Amygdala (tissue), 56 donors: ENCODE measurements at places on chromosomes 1 and 21.
A peak's percentile ranks its signal among the peaks of the same experiment; 100 is the strongest.

- no peak for DNase-seq
These were observed 65.2 kb upstream of the TRABD2B start for GRCh38 chr1:48062353-48062752.

GRCh38 chr1:113792471-113792870 is 19.8 kb downstream of the RSBN1 start:
- DNase-seq, result no peak

GRCh38 chr1:9905010-9905409 is 5.1 kb downstream of the CTNNBIP1 start:
- DNase-seq, result no peak

DNA sequence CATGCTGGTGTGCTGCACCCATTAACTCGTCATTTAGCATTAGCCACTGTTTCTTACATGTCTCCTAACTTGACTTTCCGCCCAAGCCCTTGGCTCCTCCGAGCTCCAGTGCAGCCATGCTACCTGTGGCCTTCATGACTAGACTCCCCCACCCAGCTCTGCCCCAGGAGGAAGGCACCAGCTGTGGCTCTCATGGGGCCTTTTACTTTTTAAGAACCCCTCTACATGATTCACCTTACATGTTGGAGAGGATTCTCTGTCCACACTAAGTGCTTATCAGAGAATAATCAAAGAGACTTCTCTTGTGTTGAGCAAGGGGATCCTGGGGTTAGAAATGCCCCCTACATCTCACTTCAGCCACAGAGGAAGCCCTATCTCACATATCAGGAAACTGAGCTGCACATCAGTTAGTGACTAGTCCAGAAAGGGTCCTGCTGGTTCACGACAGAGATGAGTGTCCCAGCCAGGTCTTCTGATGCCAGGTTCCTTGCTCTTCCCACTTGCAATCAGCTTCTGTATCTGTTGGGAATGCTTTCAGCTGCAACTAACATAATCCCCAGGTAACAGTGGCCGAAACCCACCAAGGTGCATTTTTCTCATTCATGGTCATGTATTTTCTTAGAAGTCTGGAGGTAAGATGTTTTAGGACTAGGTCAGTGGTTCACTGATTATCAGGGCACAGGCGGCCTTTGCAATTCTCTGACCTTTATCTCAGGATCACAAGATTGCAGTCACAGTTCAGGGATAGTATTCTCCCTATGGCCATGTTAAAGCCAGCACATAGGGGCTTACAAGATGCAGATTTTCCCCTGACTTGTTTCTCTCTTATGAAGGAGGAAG is 45.9 kb downstream of the KLHDC7A start:
- DNase-seq, result no peak

- DNase-seq, result no peak
These were observed 44.8 kb downstream of the CLEC20A start for GRCh38 chr1:178452013-178452412.

GRCh38 chr1:226584164-226584563 is 35.6 kb downstream of the STUM start:
- no peak for DNase-seq

DNA sequence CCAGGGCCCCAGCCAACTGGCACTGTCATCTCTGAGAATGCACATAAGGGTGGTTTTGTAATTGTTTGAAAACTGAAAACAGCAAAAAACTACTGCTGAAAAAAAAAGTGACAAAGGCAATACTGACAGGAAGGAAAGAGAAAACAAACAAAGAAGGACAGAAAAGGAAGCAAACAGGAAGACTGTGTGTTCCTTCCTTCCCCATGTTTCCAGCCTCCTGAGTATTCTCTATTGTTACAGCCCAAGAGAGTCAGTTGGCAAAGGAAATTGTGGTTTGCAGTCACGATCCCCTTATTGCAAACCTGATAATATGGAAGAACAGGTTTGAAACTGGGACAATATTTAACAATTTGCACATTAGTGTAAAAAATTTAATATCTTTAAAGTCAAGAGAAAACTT is 1177.6 kb downstream of the PLA2G4A start:
- no peak for DNase-seq

- DNase-seq, result no peak
These were observed 35.3 kb downstream of the ACOT11 start for GRCh38 chr1:54583307-54583686.

DNA sequence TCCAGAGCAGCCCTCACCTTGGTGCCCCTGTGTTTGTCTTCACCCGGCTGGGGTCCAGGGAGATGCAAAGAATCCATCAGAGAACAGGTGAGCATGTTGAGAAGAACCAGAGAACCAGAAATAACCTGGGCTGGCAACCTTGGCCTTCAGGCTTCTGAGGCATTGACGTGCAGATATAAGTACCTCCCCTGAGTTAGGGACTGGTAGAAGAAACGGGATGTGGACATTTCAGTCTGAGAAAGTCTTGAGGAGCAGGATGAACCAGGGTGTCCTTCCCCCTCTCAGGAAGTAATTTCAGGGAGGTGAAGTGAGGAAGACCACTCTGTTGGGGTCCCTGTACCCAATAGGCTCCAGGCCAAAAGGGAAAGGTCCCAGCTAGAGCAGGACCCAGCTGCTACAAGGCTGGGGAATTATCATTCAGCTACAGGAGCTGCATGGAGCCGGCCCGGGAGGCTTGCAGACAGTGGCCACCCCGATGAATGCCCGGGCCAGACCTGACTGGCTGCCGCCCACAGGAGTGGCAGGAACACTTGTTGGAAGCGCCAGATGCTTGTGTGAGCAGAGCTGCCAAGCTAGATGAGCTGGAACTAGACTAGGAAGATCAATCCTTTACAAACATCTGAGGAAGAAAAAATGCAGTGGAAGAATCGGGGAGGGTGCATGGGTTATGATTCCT is 1.7 kb upstream of the AURKAIP1 start:
- DNase-seq, result no peak

- no peak for DNase-seq
These were observed 720 bp downstream of the LIN9 start for GRCh38 chr1:226308166-226308722.

DNA sequence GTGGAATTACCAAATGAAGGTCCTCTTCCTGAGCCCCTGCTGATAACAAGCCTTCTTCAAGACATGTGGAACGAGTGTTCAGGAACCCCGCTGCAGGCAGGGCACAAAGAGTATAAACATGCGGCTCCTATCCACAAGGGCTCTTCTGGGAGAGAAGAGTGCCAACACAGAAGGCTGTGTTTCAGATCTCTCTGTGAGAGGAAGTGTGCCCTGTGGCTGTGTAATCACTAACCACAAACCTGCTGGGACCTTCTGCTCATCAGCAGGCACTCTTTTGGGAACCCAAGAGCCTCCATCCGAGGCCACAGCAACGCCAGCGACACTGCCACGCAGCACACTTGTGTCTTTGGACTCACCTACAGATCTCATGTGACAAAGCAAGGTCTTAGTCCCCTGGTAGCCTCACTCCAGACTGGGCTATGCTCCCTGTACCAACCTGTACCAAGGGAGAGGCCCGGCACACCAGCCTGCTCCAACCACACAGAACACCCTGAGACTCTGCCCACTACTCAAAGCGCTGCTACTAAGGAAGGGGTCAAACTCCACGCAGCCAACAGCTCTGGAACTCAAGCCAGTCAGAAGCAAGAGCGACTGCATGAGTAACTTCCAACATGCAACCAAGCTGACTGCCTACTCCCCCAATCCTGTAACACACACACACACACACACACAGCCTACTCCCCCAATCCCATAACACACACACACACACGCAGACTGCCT is 7.8 kb downstream of the PTTG1IP start:
- no peak for DNase-seq

DNA sequence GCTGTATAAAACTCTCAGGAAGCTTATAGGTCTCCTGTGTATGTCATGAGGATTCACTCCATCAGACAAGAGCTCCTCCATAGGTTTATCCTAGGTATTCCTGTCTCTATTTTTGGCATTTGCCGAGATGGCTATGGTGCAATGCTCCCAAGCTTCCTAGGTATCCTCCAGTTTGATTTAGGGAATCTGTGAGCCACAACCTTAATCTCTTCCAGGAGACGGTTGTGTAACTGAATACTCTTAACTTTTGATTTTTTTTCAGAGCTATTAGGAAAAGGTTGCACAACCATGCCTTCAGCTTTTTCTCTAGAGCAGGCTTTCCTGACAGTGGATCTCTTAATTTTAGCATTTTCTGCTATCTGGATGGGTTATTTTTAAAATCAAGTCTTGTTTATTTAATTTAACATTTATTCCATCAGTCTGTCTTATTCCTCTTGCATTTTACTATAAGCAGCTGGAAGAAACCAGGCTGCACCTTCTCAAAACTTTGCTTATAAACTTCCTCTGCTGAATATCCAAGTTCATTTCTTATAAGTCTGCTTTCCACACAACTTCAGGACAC is 69.4 kb upstream of the BACE2 start:
- no peak for DNase-seq

GRCh38 chr1:1093610-1093943 is 19.5 kb upstream of the RNF223 start:
- no peak for DNase-seq

DNA sequence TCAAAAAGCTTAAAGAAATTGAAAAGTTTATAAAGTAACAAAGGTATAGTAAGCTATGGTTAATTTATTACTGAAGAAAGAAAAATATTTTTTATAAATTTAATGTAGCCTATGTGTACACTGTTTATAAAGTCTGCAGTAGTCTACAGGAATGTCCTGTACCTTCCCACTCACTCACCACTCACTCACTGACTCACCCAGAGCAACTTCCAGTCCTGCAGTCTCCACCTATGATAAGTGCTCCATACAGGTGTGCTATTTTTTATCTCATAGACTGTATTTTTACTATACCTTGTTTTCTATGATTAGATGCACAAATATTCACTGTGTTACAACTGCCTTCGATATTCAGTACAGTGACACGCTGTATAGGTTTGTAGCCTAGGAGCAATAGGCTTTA is 106.6 kb downstream of the NR5A2 start:
- DNase-seq, result no peak

GRCh38 chr21:31243611-31244010 is 100.5 kb downstream of the TIAM1 start:
- DNase-seq, result no peak

DNA sequence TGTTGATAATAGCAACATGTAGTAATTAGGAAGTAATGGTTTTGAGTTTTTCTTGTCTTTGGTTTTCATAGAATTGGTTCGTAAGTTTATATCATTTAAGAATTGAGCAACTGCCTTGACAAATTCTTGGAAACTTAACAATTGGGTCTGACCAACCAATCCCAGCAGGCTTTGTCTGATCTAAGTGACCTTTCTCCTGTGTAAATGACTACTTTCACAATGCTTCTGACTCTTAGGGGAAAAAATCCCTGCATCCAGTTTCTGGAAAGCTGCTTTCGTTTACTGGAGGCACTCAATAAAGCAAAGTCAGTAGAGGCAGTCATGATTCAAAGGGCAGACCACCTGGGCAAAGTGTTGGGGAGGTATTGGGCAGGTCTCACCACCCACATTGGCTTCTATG is 303.6 kb upstream of the FAM78B start:
- no peak for DNase-seq

DNA sequence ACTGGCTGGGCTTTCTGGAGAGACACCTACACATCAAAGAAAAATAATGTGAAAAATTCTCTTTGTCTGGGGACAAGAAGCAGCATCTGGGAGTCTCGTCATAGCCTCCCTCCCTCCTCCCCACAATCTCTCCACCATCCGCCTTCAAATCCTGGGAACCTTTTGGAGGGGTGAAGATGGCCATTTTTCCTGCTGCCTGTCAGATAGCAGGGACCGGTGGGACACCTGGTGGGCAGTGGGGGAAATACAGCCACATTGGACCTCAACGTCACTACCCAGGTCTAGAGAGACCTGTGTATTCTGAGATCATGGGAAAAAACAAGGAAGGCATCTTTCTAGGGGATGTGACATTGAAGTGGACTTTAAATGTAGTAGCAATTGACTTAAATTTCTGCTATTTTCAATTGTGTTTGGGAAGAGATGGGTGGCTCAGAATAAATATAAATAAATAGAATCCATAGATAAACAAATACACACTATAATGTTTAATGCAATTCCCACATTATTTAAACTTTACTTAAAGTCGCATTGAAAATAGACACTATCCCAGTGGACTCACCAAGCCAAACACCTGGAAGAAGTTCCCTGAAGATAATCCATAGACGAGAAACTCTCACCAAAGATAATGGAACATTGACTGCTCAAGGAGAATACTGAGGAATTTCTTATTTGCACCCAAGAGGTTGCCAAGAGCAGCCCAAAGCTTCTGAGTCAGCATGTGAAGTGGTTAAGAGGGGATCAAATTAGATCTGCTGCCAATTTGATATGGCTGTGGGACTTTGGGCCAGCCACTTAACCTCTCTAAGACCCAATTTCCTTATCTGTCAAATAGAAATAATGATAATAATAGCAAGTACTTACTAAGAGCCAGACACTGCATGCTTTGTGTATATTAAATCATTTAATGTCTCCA is 147.6 kb upstream of the CAMK1G start:
- peak; percentile 47 for DNase-seq

GRCh38 chr1:248862695-248862997 is 3.8 kb upstream of the ZNF692 start:
- DNase-seq, result no peak

DNA sequence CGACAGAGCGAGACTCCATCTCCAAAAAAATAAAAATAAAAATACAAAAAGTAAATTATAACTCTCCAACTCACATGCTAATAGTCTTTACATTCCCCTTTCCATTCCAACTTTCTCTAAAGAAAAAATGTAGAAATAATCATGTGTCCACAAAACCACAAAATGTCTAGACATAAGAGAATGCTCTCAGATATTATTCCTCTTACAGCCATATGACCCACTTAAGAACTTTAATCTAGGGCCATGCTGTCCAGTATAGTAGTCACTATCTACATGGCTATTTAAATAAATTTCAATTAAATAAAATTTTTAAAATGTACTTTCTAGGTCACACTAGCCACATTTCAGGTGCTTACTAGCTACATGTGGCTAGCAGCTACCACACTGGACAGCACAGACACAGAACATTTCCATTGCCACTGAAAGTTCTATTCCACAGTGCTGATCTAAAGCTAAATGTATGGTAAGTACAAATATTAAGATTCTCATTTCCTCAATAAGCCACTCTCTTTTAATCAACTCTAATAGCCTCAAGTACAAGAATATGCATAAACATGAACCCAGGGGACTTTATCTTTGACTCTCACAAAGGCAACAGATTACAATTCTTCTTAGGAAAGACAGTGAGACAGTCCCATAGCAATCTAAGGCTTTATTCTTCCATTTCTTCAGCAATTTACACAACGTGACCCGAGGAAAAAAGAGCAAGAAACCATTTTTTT is 138.6 kb downstream of the RERE start:
- no peak for DNase-seq

- no peak for DNase-seq
These were observed 44.1 kb downstream of the COL18A1 start for GRCh38 chr21:45448810-45449657.

- DNase-seq, result no peak
These were observed 209.5 kb downstream of the FOXD2 start for GRCh38 chr1:47647327-47647845.

DNA sequence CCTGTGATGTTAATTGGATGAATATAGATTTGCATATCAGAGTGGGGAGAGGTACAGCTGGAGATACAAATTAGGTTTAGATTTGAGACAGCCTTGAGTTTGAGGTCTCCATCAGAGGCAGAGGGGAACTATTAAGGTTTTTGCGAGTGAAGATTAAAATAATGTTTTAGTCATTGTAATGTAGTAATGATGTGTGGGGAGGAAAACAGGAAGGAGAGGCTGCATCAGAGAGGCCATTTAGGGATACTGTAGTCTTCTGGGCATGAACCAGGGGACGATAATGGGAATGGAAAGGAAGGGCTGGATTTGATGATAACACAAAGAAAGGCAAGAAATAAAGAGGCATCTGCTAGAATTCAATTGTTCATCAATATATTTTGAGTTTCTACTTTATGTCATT is 9.5 kb downstream of the CD84 start:
- no peak for DNase-seq

GRCh38 chr1:93620172-93620840 is 61.3 kb downstream of the BCAR3 start:
- no peak for DNase-seq
